Femur (tissue), 1 donor: ENCODE measurements at places on chromosomes 11 and 22.

DNA sequence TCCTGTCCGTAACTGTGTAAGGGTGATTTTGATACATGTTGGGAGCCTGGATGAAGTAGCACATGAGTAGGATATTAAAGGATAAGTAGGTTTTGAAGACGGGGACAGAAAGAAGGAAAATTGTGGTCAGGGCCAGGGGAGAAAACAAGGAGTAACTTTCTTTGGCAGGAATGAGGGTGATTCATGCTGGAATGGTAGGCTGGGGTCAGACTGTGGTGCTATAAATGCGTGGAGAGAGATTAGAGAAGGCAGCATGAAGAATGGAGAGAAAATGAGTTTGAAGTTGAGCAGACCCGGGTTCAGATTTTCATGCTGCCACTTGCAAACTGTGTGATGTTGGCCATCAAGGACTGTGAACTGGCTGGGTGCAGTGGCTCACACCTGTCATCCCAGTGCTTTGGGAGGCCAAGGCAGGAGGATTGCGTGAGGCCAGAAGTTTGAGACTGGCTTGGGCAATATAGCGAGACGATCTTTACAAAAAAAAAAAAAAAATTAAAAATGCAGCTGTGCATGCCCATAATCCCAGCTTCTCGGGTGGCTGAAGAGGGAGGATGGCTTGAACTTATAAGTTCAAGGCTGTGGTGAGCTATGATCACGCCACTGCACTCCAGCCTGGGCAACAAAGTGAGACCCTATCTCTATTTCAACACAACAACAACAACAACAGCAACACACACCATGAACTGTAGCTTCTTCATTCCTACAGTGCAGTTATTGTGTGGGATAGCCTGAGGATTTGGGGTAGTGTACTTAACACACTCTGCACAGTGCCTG, 22.3 kb downstream of the ZBTB16 start:
- peak; percentile 46 for DNase-seq

DNA sequence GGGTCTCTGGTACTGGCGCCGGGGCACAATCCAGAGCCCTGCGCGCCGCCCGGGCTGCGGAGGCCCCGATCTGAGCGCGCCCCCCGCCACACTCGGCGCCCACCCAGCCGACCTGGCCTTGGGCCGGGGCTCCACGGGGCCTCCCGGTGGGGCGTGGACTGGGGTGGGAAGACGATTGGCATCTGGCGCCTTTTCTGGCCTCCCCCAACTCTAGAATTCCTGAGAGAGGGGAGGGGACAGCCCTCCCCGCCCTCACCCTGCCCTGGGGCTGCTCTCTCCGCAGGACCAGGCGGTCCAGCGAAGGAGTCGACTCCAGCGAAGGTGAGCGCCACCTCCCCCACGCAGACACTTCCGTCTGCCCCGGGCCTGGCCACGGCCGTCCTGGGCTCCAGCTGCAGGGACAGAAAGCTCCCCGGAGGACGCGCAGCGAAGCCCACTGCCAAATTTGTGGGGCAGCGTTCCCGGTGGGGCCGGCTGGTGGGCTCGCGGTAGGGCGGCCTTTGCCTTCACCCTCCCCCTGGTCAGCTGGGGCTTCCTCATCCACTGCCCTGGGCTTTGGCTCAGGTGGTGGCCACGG, 593 bp downstream of the SSH3 start:
- peak; percentile 50 for DNase-seq

DNA sequence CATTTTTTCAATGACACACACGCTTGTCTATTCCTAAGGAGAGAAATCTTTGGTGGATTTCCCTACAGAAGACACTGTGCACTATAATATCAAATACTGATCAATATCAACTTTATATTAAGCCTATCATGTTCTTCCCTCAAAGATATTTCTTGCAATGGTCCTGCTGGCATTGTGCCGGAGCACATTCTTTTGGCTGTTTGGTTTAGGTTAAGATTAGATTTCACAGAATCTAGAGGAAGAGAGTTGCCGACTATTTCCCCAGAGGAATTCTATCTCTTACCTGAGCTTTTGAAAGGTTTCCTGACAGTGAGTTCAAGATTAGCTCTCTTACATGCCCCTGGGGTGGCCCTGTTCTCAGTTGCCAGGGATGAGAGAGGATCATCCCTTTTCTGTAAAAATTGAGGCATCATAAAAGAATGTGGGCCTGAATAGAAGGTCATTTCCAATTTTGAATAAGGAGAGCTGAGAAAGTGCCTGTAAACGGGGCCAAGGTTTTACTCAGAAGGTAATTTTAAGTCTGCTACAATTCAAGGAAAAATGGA, 180.6 kb upstream of the ARHGAP20 start:
- no peak for DNase-seq

GRCh38 chr11:67276781-67277230, 10.5 kb downstream of the GRK2 start:
- peak; percentile 79 for DNase-seq

- DNase-seq: no peak
Measured at GRCh38 chr11:12186701-12187100, 76.3 kb downstream of the MICAL2 start.

DNA sequence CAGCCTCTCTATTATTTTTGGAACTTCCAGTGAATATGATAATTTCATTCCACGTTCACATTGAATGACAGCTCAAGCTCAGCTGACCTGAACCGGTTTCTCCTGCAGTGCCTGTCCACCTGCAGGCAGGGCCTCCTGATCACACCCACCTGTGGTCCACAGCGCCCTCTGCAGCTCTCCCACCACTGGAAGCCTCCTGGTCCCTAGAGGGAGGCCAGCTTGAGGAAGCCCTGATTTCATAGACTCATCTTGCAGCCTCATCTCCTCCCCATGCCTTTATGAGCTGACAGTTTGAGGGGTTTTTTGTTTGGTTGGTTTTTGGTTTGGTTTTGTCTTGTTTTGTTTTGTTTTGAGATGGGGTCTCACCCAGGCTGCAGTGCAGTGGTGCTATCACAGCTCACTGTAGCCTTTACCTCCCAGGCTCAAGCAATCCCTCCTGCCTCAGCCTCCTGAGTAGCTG, 29.9 kb upstream of the MALAT1 start:
- DNase-seq: no peak

GRCh38 chr11:123674297-123674696, 19.9 kb upstream of the SCN3B start:
- no peak for DNase-seq

GRCh38 chr11:66554602-66555001, 7.9 kb downstream of the ACTN3 start:
- DNase-seq: no peak
